ENCODE measurements at places on chromosomes 16 and 17.

- no peak for DNase-seq
Observed at GRCh38 chr16:10906914-10907756, 30.1 kb downstream of the CIITA start.

DNA sequence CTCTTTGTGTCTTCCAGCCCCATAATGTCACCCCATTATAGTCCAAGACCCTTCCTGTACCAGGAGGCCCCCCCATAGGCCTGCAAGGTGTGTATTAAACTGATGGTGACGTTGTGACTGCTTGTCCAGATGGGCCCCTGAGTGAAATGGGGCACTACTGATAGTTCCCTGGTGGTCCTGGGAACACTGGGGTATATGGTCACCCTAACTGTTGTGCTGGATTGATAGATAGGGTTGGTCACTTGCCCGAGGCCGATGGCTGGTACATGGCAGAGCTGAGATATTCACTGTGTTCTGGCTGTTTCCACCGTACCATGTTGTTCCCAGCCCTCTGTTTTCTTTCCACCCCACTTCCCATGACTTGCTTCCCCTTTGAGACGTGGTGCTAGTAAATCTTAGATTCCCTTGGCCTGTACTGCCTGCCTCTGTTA, 4.3 kb downstream of the CNP start:
- no peak for DNase-seq

DNA sequence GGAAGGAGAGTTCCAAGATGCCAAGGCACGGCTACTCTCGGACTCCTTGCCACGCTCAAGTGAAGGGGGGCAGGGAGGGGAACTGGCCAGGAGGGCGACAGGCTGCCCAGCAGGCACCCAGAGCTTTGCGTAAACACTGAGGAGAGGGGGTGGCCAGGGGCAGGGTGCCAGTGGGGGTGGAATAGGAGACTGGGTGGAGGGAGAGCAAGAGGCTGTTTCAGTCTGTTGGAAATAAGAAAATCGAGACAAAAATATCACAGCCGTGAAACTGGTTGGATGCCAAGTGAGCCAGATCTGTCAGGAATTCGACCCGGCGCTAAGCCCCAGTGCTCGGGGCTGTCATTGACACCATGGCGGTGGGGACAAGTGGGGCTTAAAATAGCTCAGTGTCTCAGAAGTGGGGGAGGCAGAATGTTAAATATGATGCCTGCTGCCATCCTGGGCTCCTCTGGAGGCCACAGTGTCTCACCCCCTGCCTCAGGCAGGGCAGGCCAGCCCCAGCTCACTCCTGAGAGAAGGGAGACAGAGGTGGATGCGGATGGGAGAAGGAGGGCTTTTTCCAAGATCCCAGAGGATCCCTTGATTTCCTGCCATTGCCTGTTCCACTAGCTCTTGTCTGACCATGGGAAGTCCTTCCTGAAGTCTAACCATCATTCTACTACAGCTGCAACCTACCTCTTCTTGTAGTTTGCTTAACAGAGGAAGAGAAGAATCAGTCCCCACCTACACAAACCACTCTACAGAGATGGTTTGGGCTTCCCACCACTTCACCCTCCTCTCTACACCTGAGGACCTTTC, 9.5 kb downstream of the PNMT start:
- DNase-seq = no peak

GRCh38 chr16:50335196-50335958, 33.4 kb downstream of the BRD7 start:
- DNase-seq = no peak

- DNase-seq = no peak
Observed at GRCh38 chr17:45319239-45319703, 2.5 kb upstream of the MAP3K14 start.

GRCh38 chr17:28892024-28892423, 5.5 kb downstream of the FLOT2 start:
- DNase-seq = no peak

DNA sequence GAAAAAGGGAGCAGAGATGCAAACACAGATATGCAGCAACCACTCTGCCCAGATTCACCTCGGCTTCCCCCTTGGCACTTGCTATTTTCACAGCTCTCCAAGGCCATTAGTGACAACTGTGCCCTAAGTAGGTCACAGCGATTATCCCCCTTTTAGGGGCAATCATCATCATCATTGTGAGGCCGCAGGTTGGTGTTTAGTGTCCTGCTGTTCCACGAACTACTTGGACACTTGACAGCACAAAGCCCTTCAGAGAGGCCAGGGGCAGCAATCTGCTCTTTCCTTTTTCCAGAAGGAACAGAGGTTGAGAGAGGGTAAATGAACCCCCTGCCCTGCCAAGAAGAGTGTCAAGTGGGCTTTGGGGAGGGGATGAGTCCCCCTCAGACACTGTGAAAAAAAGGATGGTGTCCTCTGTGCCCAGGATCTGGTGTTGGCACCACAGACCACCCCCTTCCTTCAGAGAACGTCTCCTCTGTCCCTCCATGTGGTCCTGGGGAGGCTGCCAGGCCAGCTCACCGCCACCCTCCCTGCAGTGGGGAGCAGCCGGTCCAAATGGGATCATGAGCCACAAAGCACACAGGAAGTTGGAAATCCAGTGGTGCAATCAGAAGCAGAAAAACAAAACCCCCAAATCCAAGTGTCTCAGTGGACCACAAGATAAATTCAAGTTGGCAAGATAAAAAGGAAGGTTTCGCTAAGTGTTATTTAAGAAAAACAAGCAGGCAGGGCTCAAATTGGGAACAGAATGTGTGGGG, 78.4 kb upstream of the MED9 start:
- DNase-seq = no peak

GRCh38 chr17:51608251-51608933, 348.0 kb downstream of the UTP18 start:
- DNase-seq = no peak

- no peak for DNase-seq
Observed at GRCh38 chr17:67746704-67747571, 29.2 kb downstream of the NOL11 start.

DNA sequence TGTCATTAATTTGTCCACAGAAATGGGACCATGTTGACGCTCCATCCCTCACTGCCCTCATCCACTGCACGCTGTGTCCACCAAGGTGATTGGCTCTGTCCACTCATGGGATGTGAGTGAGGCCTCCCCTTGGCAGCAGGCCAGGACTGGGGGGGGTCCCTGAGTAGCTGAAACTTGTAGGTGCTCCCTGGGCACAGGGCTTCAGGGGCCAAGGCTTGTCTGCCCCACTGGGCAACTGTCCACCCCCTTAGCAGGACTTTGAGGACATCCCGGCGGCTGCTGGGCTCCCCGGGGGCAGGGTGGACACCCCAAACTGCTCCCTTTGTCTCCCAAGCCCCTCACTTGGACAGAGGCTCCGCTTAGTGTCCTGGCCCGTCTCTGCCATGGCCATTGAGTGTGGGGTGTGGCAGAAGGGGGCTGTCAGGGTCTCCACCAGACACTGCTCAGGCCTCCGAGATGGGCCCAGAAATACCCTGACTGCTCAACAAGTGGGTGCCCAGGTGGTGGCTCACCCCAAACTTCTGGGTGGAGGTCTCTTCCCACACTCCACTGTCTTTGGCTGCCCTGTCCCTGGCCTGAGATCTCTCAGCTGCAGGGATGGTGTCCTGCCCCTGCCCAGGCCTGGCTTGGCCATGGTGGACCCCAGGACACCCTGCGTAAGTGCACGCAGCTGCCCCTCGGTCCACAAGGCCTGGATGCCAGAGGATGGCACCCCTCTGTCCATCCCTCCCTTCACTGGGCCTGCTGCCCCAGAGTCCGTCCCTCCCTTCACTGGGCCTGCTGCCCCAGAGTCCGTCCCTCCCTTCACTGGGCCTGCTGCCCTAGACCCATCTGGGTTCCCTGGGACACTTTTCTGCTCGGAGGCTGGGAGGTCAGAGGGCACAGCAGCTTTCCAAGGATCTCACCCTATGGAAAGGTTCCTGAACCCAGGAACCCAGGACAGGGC, 2.9 kb upstream of the RAB40C start:
- DNase-seq = peak; percentile 34

GRCh38 chr16:9348912-9349311, 257.5 kb downstream of the HAPSTR1 start:
- no peak for DNase-seq

- DNase-seq = peak; percentile 53
Observed at GRCh38 chr17:21125862-21126261, 902 bp upstream of the DHRS7B start.

GRCh38 chr16:13829697-13830299, 90.2 kb upstream of the ERCC4 start:
- no peak for DNase-seq

DNA sequence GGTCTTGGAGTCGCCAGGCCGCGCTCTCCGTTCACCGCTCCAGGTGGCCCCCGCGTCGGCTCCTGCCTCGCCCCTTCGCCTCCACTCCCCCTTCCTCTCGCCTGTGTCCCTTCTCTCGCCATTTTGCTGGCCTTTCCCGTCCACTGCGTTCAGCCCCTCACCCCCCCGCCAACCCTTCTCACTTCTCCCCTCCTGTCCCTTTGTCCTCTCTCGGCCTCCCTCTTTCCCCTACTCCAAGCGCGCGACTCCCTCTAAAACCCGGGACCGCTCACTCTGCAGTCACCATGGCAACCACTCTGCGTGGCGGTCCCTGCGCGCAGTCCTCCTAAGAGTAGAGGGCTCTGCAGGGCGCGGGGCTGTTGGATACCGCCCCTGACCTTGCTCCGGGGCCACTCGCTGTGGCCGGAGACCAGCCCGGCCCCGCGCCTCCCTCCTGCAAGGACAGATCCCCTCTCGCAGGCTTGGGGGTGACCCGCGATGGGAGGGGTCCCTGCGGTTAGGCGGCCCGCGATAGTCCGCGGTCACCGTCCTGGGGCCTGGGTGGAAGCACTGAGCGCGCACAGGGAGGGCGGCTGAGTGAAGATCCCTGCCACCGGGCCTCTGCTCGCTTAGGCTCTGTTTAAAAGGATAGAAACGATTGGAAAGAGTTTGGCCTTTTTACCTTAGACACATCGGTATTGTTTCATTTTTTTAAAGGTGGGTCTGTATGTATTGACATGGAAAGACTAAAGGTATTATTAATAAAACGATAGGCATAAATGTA, 454 bp downstream of the CCDC40 start:
- peak; percentile 48 for DNase-seq

DNA sequence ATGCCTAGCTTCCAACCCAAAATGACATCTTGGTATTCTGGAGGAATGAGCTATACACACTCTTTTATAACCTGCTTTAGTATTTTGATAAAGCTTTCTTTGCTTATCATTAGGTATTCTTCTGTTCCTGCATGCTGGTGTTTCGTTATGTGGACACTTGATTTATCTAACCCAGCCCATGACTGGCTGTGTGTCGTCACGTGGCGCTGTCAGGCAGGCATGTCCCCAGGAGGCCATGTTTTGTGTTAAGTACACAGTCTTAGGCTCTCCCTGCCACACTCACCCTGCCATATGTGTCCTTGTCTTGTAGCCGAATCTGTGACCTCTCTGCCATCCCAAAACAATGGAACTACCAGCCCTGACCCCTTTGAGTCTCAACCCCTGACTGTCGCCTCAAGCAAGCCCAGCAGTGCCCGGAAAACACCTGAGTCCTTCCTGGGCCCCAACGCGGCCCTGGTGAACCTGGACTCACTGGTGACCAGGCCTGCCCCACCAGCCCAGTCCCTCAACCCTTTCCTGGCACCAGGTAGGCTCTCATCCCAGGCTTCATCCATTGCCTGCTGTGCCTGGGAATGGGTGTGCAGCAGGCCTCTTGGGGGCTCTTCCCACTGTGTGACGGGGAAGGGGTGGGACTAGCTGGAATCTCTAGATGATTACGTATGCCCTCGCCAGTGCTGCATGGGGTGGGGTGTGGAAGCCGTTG, 30.8 kb downstream of the B9D1 start:
- no peak for DNase-seq

DNA sequence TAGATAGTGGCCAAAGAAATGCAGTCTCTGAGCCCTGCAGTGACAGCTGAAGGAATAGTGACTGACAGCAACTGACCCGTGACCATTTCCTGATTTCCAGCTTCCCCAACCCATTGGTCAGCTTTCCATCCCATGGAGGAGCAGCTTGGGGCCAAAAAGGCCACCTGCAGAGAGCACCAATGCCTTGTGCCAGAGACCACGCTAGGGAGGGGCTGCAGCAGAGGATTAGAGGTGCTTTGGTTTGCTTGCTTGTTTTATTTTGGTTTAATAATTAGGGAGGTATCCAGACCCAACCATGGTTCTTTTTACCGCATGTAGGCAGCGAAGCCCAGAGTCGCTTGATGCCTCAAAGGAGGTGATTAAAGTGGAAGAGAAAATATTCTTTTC, 61.3 kb upstream of the SIAH1 start:
- DNase-seq = no peak

- DNase-seq = no peak
Observed at GRCh38 chr16:59913666-59914065, 1179.5 kb upstream of the GOT2 start.

DNA sequence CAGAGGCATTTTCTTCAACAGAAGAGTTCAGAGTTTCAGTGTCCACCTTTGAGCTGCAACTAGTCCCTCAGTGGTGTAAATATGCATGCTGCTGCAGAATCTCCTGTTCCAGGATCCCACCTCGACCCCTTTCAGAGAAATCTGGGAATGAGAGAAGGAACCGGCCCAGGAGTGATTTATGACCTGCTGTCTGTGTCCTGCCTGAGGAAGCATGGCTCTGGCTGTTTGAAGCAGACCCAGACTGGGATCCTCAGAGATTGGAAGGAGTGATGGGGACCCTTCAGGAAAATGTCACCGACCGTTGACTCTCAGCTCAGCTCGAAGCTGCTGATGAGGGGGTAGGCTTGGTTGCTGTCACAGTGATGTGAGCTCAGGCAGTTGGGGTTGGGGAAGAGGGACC, 8.4 kb upstream of the MAF start:
- no peak for DNase-seq

GRCh38 chr17:10268005-10268404, 69.6 kb upstream of the GAS7 start:
- DNase-seq = no peak
